ENCODE measurements at places on chromosomes 7 and 10.
A peak's percentile ranks its signal among the peaks of the same experiment; 100 is the strongest.

GRCh38 chr7:151139071-151139790 is 28.3 kb downstream of the GBX1 start:
- no peak for DNase-seq

- no peak for DNase-seq
Observed at GRCh38 chr7:50648570-50649169, 83.5 kb upstream of the DDC start.

DNA sequence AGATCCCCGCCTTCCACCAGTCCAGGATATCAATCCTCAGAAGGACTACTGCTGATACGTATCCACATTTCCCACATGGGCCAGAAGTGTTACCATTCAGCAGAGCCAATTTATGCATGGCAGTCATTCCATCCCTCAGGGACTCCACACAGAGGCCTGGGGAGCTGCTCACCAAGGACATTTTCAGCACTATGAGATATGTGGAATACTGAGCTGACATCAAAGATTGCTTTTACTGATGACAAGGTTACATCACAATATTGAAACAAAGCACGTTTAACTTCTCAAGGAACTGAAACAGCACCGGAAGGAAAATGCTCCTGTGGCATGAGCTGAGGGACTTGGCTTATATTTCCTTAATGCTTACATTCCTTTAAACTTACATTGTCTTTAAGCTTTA is 335.1 kb downstream of the BMPER start:
- DNase-seq = no peak

DNA sequence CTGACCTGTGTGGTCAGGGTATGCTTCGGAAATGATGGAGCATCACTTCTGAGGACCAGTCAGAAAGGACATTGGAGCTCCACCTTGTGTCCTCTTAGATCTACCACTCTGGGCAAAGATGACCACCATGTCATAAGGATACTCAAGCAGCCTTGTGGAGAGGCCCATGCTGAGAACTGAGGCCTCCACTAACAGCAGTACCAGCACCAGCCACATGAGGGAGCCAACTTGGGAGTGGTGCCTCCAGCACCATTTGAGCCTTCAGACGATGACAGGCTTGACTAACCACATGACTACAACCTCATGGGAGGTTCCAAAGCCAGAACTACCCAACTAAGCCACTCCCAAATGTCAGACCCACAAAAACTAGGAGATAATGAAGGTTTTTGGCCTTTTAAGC is 116.0 kb downstream of the NPTX2 start:
- peak; percentile 7 for DNase-seq

DNA sequence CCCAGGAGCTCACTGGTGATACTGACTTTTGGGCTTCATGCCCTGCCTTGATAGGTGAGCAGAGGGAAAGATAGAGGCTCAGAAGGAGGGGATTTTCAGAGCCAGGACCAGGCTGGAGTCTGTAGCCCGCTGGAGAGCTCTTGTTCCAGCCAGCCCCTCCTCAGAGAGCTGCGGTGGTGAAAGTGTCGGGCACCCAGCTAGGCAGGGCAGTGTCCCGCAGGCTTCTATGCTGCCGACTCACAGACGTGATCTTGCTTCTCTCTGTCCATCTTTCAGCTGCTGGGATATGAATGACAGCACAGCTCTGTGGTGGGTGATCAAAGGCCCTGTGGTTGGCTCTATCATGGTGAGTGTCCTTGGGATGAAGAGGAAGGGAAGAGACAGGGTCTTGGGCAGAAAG is 35.2 kb downstream of the ADCYAP1R1 start:
- no peak for DNase-seq

DNA sequence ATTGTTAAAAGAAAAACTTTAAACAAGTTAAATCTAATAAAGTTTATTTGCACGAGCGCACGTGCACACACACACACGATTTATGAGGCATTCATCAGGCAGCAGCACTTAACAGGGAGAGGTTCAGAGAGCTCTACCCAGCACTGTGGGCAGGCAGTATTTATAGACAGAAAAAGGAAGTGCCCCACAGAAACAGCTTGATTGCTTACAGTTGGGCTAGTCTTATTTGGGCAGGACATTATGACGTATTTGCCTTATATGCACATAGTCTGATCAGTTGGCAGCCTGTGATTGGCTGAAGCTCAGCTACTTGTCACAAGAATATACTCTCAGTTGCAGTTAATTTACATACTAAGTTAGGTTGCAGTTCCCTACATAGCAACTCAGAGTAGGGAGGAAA is 1.2 kb upstream of the SDHAF3 start:
- peak; percentile 77 for DNase-seq

DNA sequence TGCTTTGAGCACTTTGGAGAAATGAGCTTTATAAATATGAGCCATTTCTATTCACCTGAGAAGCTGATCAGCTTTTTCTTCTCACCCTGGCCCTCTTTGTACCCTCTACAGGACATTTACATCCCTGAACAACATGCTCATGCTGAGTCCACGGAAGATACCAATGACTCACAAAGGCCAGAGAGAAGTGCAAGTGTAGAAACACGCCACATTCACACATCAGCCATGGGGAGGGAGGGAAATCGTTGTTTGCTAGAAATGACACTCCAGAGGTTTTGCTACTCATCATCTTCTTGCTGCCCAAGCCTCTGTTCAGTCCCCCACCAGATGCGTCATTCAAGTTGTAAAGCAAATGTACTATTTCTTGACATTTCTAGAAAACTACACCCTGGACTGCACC is 2.8 kb upstream of the UCN3 start:
- no peak for DNase-seq

- no peak for DNase-seq
Observed at GRCh38 chr7:18426564-18427226, 68.9 kb upstream of the HDAC9 start.

- no peak for DNase-seq
Observed at GRCh38 chr10:6174201-6174874, 28.4 kb upstream of the PFKFB3 start.

Data from CD4-positive, alpha-beta T cell treated with Interleukin-1 beta for 1 hour (primary cell).